Stimulated activated CD4-positive, alpha-beta T cell treated with anti-CD3 and anti-CD28 coated beads, TNF-alpha, amount 100 ng/mL, for 1 hour (primary cell): ENCODE measurements at places on chromosomes 7 and 10.
A peak's percentile ranks its signal among the peaks of the same experiment; 100 is the strongest.

DNA sequence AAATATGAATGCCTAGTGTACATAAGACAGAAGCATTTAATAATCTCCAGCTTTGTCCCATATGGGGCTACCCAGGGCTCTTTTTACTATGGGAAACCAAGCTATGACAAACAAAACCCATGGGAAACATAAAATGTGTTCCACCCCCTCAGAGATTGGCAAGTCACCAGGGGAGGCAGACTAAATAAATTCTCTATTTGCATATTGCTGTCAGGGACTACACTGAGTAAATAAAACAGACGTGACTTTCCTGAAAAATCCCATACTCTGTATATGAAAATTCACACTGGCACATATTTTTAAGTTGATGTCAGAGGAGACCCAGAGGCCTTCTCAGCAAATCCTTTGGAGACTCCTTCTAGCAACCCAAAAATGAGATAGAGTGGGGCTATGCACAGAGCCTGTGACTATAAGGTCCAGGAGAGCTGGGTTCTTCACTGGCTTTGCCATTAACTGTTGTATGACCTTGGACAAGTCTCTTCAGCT lies 44.0 kb upstream of the HPSE2 start:
- no peak for DNase-seq

GRCh38 chr7:44201813-44202212 lies 1.0 kb downstream of the YKT6 start:
- no peak for DNase-seq

- no peak for DNase-seq
Measured at GRCh38 chr10:43322331-43322730, 49.1 kb upstream of the FXYD4 start.

- no peak for DNase-seq
Measured at GRCh38 chr7:140597428-140597949, 43.1 kb downstream of the DENND2A start.

DNA sequence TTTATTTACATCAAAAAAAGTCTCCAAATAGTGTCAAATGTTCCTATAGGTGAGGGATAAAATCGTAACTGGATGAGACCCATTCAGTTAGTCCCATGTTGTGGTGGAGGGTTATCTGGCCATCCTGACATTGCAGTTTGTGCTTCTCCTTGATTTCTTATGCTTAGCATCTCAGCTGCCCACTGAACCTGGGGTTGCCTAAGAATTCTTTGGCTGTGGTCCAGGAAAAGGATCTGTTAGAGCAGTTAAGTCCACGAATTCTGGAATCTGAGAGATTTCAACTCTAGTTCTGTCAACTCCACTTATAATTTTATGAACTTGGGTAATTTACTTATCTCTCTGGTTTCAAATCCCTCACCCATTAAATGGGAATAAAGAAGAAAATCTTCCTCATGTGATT lies 1673.4 kb downstream of the REEP3 start:
- no peak for DNase-seq

DNA sequence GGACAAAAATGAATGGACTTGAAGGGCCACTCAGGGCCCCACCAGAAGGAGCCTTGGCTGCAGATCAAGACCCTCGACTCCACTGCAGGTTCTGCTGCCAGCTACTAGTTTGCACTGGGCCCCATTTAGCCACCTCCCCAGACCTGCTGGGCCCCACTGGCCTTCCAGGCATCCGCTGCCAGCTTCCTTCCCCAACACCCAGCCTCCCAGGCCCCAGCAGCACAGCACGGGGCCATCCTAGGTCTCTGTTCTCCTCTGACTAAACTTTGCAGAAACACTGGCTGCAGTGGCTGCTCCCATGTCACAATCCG lies 277.4 kb upstream of the KLF14 start:
- DNase-seq, result no peak

DNA sequence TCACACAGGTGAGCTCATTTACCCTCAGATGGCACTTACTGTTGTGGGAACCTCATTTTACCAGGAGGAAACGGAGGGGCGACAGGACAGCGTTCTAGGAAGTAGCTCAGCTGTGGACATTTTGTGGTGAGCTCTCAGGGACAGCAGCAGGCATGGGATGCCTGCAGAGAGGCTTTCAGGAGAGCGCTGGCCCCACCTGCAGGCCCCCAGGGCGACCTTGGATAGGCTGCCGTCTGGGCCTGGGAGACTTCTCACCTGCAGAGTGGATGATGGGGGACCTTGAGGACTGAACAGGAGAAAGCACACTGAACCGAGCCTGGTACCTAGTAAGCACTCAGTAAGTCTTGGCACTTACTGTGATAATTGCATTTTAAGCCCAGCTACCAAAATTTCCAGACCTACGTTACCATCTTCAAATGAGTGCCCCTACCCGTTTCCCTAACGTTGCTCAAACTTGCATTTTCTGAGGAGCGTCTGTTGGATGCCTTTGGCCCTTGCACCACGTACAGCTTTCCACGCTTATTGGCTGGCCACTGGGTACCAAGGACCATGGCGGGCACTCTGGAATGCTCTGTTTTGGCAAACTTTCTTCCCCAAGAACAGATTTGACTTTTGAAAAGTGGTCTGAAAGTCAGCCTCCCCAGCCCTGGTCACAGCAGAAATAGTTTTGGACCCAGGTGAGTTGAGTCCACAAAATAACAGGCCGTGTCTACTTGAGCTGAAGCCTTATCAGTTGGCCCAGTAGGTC lies 223.4 kb downstream of the EBF3 start:
- no peak for DNase-seq

DNA sequence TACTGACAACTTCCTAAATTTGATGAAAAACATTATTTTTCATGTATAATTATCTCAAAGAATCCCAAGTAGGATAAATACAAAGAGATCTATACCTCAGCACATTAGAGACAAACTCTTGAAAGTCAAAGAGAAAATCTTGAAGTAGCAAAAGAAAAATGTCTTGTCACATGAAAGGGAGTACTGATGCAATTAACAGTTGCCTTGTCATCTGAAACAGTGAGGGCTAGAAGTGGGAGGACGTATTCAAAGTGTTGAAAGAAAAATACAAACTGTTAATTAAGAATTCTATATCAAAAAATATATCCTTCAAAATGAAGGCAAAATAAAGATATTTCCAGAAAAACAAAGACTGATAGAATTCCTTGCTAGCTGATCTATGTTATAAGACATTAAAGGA lies 35.5 kb upstream of the ARHGAP22 start:
- DNase-seq, result no peak

DNA sequence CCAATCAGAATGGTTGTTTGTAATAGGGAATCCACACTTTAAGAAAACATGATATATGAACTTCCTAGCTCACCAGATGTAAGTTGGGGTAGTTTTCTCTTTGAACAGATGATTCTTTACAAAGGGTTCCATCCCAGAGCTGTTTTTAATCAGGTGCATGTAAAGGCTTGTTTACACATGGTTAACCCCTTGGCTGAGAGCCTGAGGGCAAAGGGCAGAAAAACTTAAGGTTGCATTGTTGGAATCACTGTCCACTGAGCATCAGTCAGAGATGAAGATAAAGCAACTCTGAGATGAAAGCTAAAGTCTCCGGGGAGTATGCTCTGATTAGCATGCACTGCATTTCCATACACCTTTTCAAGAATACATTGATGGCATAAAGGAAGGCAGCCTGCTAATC lies 518.2 kb downstream of the SORCS3 start:
- no peak for DNase-seq

- DNase-seq, result no peak
Measured at GRCh38 chr10:117259279-117259678, 18.4 kb downstream of the SLC18A2 start.

- DNase-seq, result no peak
Measured at GRCh38 chr7:159032753-159033472, 111.8 kb downstream of the VIPR2 start.

DNA sequence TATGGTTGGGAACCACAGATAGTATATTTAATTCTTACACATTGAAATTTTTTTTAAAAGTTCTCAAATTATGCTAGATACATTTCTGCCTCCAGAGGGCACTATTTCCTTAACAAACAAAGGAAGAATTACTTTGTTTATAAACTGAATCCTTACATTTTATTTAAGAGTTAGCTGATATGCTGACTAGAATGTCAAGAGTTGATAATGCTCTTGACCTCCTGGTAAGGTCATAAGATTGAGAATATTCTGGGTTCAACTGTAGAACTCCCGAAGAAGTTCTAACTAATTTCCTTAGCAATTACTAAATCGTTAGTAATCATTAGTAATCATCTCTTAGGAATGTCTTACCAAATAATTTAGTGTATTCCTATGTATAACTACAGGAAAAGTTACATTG lies 95.3 kb upstream of the CYP26C1 start:
- no peak for DNase-seq

- DNase-seq, result no peak
Measured at GRCh38 chr7:4687956-4688355, 5.9 kb downstream of the FOXK1 start.

- no peak for DNase-seq
Measured at GRCh38 chr10:110040767-110041478, 33.1 kb downstream of the ADD3 start.

- no peak for DNase-seq
Measured at GRCh38 chr10:25952857-25953256, 18.8 kb downstream of the MYO3A start.

- no peak for DNase-seq
Measured at GRCh38 chr10:85193796-85194195, 865.4 kb downstream of the CCSER2 start.

GRCh38 chr10:248307-248706 lies 113.1 kb downstream of the ZMYND11 start:
- DNase-seq, result no peak

DNA sequence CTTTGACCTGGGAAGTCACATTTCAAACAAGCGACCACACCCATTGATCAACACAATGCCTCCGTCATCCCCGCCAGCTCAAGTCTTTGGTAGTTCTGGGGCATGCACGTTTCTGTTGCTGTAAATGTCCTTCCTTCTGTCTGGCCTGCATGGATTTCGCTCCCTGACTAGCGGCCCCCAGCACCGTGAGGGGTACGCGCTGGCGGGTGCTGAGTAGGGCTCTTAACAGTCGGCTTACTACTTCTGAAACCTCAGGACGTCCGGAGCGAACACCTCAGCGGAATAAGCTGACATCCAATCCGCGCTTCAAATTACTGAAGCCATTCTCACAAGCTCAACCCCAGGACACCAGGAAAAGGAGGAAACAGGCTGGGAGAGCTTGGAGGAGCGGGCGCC lies 505 bp downstream of the NUDCD3 start:
- DNase-seq, result peak; percentile 3

DNA sequence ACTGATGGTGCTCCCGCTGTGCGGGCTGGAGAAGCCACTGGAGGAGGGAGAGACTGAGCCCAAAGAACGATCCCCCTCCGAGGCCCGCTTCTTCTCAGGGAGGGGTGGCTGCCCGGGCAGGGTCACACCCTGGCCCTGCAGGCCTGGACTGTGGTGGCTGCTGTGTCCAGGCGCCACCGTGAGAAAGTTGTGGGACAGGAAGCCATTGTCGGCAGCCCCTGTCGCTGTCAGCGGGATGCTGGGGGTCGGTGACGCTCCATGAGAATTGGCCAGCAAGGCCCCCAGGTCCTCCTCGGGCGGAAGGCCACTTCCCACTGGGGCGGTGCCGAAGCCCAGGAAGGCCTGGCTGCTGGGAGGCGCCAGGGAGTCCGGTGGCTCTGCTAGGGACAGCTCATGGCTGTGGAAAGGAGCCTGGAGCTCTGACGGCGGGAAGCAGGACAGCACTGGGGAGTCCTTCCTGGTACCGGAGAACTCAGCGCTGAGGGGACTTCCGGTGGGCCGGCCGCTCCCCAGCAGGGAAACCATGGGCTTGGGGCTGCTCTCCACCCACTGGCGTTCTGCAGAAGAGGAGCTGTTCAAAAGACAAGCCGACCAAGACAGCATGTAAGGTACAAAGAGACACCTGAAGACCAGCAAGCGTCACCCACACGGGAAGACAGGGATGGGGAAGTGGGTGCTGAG lies 278.8 kb downstream of the TNS3 start:
- DNase-seq, result no peak

DNA sequence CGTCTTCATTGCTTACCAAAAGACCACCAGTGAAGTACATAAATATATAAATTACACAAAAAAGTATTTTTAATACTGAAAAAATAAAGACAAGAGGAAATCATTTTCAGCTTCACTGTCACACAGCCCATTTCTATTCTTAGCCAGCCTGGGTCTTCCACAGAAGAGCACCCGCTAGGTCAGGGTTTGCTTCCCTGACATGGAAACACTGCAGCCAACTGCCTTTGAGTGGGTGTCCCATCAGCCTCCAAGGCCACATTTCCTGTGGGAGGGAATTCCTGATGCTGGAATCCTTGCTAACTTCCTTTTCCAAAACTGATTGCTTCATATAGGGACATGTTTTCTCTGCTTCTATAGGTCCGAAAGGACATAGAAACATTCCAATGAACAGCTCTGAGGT lies 137.8 kb upstream of the CAV2 start:
- no peak for DNase-seq

DNA sequence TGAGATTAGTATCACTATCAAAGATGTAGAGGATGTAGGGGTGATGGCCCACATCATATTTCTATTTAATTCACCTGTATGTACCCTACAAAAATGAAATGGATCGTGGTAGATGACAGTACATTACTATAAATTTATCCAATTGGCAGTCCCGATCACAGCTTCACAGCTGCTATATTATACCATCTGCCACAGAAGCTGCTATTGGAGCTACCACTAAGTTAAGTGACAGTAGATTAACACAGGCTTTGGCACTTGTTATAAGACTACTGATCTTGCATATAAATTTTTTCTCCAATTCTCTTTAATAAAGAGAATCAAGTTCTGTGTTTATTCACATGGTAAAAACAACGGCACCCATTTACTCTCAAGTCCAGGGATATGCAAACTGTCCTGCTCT lies 24.9 kb upstream of the MAGI2 start:
- DNase-seq, result no peak
